Activated CD4-positive, alpha-beta memory T cell treated with anti-CD3 and anti-CD28 coated beads, Interleukin-2, amount 10 ng/mL, durations not matched to agents 7 days and 5 days (primary cell): ENCODE measurements at places on chromosomes 12 and 14. TPM values are rescaled to one million over a fixed set of nuclear protein-coding genes. Genes with fewer than 3 reads are reported as not detected.

- peaks cover 23% of the 10 kb centered on the region for H3K27me3 ChIP-seq
- peak overlapping the region; percentile 76 for H3K4me3 ChIP-seq
- DNase-seq = peak; percentile 34
- H3K4me1 ChIP-seq = peaks cover 38% of the 10 kb centered on the region
Observed at GRCh38 chr12:107318806-107319532, 225.6 kb upstream of the CRY1 start.

- no peak overlapping the region for H3K4me3 ChIP-seq
- H3K27me3 ChIP-seq = peaks cover 8% of the 10 kb centered on the region
- H3K36me3 ChIP-seq = no peaks in the 10 kb centered on the region
- no peak for DNase-seq
- no peaks in the 10 kb centered on the region for H3K4me1 ChIP-seq
Observed at GRCh38 chr12:110109037-110109836, 14.9 kb upstream of the IFT81 start.

MED13L gene
- total RNA-seq = 71.8 TPM

- no peak for DNase-seq
- peaks cover 15% of the 10 kb centered on the region for H3K27me3 ChIP-seq
- no peak overlapping the region for H3K4me3 ChIP-seq
- no peaks in the 10 kb centered on the region for H3K36me3 ChIP-seq
- H3K27ac ChIP-seq = no peak overlapping the region
Observed at GRCh38 chr14:63051992-63052391, 6.7 kb upstream of the KCNH5 start.

GRCh38 chr12:125773033-125773640 lies 707.9 kb downstream of the AACS start:
- no peak overlapping the region for H3K27ac ChIP-seq
- no peaks in the 10 kb centered on the region for H3K4me1 ChIP-seq
- H3K36me3 ChIP-seq = no peaks in the 10 kb centered on the region
